Dermis microvascular lymphatic vessel endothelial cell (primary cell): ENCODE measurements at places on chromosomes 3 and 15. TPM values are rescaled to one million over a fixed set of nuclear protein-coding genes. Genes with fewer than 3 reads are reported as not detected.

The CEMIP gene
- 0.26 and 0.38 TPM in 2 replicates for total RNA-seq

The ZNF619 gene
- total RNA-seq = 5.8 and 6.1 TPM in 2 replicates

The MKRN2OS gene
- total RNA-seq = not detected in 2 replicates

The FBXL22 gene
- total RNA-seq = under 0.01 and 0.13 TPM in 2 replicates

The KCNH8 gene
- total RNA-seq = under 0.01 TPM in 1 of 2 replicates, not detected in the other

The ACAN gene
- total RNA-seq = 0.13 TPM in 1 of 2 replicates, not detected in the other

The PLSCR2 gene
- 0.13 TPM in 1 of 2 replicates, not detected in the other for total RNA-seq

The ENTPD3 gene
- 0.13 TPM in 1 of 2 replicates, not detected in the other for total RNA-seq

The LMCD1 gene
- total RNA-seq = 17.3 and 28.8 TPM in 2 replicates

The ZNF710 gene
- 8.7 and 12.8 TPM in 2 replicates for total RNA-seq

The CSPG5 gene
- total RNA-seq = 0.26 and 0.38 TPM in 2 replicates

The TNIK gene
- total RNA-seq = 13.9 and 18.9 TPM in 2 replicates

The NMB gene
- total RNA-seq = 6.0 and 7.6 TPM in 2 replicates

The PLSCR5 gene
- total RNA-seq = not detected in 2 replicates
